ENCODE measurements at places on chromosomes 12 and 14.

DNA sequence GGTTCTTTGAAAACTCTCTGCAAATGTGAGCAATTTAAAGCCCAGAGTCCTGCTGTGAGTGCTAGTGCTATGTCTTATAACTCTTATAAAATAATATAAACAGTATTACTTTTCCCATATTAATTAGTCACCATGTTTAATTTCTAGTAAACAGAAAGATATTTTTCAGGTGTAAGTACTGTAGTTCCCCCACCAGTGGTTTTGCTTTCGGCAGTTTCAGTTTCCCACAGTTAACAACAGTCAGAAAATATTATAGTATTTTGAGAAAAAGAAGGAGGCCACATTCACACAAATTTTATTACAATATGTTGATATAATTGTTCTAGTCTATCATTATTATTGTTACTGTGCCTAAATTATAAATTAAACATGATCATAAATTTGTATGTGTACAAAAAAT lies 800.5 kb downstream of the LRFN5 start:
- no peak for DNase-seq

DNA sequence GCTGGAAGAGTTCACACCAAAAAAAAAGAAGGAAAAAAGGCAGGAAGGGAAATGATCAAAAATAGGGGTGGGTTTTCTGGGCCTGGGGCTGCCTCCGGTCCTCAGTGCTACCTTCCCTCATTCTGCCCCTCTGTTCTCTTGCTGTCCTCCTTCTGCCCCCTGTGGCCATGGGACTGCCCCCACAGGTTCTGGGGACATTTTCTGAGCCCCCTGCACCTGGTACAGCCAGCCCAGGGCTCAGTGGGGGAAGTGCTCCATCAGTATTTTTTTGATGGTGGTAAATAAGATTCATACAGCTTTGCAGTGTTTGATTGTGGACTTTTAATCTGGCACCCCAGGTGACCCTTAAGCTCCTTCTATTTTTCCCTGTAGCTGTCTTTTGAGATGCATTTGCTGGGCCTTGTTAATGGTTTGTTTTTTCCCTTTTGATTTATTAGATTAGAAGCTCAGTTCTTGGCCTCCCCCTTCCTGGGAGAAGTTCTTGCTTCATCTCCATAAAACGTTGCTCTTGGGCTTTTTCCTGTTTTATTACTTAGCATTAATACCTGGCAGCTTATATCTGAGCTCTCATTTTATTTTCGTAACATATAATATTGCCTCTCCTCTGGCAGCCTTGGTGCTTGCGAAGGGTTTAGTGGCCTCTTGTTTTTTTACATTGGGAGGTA lies 43.1 kb downstream of the CHST11 start:
- DNase-seq, result no peak

- no peak for DNase-seq
Measured at GRCh38 chr14:74685056-74685455, 27.8 kb downstream of the AREL1 start.

GRCh38 chr14:54451121-54451601 lies 10.0 kb upstream of the CNIH1 start:
- DNase-seq, result peak; percentile 15

GRCh38 chr14:106586098-106586704 lies 1059.8 kb downstream of the TMEM121 start:
- peak; percentile 60 for DNase-seq

DNA sequence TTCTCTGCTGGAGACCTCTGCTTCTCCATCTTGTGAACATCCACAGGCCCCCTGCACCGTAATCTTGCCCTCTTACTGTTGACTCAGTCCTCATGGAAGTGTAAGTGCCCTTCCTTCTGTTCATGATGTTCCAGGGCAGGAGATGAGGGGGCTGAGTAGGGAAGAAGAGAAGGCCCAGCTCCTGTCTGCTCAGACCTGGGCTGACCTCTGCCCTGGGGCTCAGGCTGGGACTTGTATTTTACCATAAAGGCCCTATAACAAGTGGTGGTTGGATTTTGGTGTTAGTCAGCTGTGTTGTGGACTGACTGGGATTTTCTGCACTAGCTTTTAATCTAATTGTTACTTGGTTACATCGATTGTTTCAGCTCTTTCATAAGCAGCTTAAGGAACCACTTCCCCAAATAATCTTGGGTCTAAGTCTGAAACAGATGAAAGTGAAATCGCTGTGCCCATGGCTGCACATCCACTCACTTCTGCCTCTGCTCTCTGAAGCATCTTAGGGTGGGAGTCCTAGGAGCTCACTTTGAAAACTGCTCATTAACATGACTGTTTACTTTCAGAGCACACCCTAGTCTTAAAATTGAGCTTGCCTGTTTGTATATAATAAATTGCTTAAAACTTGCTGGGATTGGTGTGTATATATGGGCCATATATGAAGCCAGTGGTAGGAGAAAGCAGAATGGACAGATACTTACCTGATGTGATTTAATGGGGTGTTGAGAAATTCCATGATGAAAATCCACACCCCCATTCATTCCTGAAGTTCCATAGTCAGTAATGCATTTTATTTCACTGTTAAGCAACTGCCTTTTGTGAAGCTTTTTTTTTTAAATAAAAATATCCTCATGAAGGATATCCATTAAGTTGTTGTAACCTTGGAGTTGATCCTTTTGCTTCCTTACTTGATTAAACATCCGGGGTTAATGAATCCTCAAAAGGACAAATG lies 17.7 kb downstream of the C12orf71 start:
- no peak for DNase-seq

DNA sequence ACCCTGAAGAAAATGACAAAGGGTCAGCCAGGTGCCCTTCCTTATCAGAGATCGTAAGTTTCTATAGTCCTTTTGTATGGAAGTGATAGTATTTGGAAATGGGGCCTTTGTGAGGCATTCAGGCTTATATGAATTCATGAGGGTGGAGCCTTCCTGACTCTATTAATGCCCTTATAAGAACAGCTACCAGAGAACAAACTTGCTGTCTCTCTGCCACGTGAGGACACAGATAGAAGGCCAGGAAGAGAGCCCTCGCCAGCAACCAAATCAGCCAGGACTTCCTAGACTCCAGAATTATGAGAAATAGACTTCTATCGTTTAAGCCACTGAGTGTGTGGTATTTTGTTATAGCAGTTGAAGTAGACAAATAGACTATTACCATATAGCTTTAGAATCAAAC lies 36.7 kb downstream of the TRMT5 start:
- no peak for DNase-seq

DNA sequence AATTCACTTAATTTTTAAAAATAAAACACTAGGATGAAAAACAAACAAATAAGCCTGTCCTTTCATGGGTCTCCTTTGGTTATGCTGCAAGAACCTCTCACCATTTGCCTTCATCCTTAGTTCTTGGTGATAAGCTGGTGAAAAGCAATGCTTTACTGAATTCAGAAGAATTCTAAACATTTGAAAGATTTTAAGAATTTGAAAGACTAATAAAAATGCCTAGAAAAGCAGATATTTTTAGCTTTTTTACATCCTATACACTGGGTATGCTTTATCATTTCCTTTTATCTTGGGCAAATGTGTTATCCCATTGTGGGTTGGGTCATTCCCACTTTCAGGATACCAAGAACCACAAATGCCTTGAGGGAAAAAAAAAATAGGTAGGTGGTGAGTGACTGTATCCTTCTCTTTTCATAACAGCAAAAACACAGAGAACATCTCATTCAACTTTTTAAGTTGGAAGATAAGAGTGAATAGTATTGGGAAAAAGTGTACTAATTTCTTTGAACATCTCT lies 197.1 kb upstream of the ABCD2 start:
- DNase-seq, result no peak

GRCh38 chr12:12007001-12007712 lies 63.6 kb upstream of the BCL2L14 start:
- no peak for DNase-seq

DNA sequence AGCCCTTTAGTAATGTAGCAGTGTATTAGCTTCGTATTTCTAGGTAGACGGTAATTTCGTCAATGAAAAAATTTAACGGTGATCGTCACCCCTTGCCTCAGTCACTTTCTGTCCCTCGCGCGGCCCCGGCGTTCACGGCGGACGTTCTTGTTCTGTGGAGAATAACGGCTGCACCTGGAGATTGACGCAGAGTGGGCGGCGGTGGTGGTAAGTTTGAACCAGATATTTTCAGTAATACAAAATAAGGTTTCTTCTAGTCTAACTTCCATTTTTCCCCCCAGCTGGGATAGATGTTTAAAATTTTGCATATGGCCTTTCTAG lies 341 bp downstream of the ZNF10 start:
- DNase-seq, result no peak

DNA sequence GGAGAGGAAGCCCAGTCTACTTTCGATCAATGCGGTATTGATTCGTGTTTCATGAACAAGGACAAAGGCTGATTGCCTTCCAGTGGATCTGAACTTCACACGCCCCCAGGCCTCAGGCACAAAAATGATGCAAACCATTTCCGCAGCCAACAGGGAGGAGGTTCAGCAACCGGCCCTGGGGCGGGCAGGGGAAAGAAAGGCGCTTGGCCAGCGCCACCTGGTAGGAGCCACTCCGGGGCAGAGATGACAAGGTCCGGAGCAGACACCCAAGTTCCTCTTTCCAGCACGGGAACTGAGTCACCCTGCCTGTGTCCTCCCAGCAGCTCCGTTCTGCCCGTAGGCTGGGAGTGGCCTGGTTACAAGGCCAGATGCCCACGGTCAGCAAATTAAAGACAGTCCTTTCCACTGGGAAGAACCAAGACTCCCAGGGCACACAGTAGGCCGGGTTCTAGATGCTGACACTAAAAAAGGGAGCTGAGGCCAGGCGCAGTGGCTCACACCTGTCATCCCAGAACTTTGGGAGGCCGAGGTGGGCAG lies 136.3 kb downstream of the SCARB1 start:
- no peak for DNase-seq

- DNase-seq, result no peak
Measured at GRCh38 chr14:99972748-99973466, 92.3 kb upstream of the EVL start.

- no peak for DNase-seq
Measured at GRCh38 chr12:14190694-14191093, 174.8 kb upstream of the ATF7IP start.

DNA sequence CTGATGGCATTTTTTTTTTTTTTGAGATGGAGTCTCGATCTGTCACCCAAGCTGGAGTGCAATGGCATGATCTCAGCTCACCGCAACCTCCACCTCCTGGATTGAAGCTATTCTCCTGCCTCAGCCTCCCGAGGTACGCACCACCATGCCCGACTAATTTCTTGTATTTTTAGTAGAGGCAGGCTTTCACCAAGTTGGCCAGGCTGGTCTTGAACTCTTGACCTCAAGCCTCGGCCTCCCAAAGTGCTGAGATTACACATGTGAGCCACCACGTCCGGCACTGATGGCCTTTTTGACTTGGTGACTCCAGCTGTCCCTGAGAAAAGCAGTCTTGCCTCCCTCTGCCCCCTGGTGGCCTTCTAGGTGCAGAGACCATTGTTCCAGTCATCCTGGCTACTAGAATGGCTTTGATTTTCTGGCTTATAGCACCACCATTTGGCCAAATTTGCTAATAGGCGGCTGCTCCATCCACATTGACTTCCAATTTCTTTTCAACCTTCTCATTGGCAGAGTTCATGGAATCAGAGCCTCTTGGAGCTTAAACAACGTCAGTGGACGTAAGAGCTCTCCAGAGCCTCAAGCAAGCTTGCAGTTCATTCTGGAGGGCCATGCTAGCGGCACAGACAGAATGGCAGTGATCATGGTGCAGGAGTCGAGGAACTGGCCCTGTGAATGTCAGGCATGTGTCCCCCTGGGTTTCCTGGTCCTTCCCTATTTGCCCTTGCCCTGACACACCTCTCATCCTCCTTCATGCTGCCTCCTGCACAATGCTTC lies 25.4 kb upstream of the EIF4B start:
- peak; percentile 84 for DNase-seq

DNA sequence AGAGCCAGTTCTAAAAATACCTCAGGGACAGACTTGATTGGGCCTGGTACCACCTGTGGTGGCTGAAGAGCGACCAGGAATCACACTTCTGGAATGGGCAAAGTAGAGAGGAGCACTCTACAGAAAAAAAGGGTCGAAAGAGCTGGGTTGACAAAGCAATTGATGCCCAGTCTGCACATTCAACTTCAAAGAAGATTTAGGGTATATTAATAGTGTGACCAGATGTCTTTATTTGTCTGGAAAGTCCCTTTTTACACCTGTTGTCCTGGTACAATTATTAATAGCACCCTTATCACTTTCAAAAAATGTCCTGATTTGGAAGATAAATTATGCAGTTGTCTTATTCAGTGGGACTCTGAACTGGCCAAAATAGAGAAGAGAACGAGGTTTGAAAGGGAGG lies 137.5 kb downstream of the DYRK2 start:
- DNase-seq, result no peak

DNA sequence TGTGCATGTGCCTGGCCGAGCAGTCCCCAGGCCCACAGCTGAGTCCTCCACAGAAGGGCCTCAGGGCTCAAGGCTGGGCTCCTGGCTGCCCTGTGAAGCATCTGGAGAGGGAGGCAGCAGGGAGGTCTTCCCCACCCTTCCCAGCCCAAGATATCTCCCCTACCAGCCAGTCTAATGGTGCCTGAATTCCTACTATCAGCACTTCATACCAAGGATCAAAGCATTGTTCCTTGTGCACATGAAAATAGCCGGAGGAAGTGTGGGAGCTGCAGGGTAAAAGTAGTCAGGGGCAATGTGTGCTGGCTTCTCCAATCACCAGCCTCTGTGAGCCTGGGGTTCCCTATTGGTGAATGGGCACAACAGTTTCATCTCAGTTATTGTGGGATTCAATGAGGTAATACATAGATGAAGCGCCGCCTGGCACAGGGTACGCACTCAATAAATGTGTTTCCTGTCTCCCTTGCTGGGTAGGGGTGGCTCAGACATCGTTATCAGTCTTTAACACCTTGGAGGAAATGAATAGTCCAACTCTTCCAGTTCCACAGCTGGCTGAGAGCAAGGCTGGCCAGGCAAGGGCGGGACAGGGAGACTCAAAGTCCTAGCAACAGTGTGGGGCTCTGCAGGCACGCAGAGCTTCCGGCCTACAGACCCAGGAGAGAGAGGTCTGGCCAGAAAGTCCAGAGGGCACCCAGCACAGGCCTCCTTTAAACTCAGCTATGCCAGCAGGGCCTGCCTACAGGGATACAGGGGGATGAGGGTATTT lies 39.1 kb upstream of the PNMA1 start:
- peak; percentile 30 for DNase-seq

DNA sequence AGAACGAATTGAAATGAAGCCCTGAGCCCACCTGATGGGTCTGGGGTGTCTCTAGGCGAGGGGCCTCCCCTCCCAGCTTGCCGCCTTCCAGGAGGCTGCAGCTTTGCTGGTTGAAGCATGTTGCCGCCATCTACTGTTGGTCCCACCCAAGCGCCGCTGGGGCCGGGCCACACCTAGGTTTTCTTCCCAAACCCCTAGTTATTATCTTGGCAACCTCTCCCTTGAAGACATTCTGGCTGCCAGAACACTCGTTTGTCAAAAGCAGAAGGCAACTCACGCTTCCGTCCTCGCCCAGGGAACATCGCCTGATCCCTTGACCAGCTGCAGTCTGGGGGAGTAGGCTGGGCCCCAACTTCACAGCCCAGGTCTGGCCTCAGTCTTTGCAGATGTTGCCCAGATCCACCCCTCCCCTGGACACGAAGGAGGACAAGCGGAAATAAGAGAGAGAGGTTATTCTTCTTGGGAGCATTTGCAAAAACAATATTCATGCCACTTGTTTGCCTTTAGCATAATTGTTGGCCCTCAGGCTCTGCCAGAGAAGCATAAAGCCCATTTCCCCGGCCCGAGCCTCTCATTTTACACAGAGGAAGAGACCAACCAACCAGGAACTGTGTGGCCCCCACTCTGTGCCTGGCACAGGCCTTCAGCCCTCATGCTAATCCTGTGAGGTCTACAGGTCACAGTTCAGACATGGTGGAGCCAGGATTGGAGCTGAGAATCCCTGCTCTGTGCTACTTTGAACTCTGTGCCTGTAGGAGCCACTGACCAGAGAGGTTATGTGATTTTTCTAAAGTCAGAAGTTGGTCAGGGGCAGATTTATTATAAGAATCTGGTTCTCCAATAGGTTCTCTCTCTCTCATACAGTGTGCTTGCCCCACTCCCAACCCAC lies 6.8 kb downstream of the EMP1 start:
- DNase-seq, result no peak

All from SJCRH30 (cell line).